Stimulated activated CD4-positive, alpha-beta T cell treated with anti-CD3 and anti-CD28 coated beads, TNF-alpha, amount 100 ng/mL, for 1 hour (primary cell): ENCODE measurements at places on chromosomes 1 and 21.

DNA sequence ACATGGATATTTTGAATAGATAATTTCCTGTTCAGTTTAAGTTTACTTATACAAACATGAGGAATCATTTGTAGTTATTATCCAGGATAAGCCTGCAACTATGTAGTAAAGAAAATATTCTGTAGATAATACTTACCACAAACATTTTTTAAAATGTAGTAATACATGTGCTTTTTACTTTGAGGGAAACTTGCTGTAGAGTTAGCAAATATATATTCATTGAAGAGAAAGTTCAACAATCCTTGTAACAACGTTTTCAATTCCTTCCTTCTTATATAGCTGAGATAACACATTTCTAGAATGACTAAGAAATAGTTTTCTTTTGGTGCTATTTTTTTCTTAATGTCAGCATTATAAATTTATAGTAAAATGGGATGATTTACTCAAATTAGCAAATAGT is 664.6 kb upstream of the ADAMTS5 start:
- DNase-seq = no peak

DNA sequence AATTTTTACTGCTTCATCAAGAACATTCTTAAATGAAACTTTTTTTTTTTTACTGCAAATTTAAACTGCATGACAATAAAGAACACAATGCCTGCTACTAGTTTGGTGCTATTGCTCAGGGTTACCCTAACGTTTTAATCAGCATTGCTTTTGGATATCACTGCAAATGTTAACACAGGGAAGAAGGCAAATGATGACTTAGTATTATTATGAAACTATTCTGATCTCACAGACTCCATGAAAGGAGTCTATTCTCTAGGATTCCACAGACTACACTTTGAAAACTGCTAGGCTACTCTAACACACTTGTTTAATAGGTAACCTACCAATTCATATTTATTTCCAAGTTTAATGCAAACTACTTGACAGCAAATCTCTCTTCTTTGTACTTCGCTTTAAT is 49.8 kb downstream of the GATAD2B start:
- no peak for DNase-seq

- DNase-seq = no peak
Measured at GRCh38 chr1:101632548-101633272, 364.0 kb downstream of the OLFM3 start.

DNA sequence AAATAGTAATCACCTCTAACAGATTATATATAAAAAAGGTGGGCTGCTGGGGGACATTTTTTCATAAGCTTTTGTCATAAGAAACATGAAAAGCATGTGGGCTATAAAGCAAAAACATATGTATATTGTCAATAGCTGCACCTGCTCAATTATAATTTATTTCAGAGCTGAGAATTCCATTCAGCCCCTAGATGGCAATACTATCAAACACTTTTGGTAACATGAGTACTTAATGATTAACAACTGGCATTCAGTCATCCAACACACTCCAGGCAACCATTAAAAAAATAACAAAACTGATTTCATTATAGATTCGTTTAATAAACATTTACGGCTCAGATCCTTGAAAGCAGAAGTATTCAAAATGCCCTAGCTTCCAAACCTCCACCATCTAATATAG is 115.1 kb downstream of the KCTD3 start:
- DNase-seq = no peak

DNA sequence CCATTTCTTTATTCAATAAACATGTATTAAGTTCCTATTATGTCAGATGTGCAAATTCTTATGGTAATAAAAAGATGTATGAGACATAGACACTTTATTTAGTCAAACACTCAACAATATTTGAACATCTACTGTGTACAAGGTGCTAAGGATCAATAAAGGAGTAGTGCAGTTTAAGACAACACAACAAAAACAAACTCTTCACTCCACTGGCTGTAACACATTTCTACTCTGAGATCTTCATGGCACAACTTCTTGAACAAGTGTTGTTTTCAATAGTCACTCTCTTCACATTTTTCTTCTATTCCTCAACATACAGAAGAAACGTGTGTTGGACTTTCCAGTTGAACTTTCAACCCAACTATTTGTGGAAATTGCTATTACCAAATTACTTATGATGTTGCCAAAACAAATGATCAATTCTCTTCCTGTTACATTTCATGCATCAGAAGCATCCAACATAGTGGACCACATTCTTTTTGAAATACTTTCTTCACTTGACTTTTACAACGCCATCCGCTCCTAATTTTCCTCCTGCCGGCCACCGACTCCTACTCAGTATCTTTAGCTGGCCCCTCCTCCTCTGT is 25.4 kb downstream of the HSD3B1 start:
- no peak for DNase-seq

- DNase-seq = no peak
Measured at GRCh38 chr1:193265716-193266115, 79.3 kb upstream of the B3GALT2 start.

DNA sequence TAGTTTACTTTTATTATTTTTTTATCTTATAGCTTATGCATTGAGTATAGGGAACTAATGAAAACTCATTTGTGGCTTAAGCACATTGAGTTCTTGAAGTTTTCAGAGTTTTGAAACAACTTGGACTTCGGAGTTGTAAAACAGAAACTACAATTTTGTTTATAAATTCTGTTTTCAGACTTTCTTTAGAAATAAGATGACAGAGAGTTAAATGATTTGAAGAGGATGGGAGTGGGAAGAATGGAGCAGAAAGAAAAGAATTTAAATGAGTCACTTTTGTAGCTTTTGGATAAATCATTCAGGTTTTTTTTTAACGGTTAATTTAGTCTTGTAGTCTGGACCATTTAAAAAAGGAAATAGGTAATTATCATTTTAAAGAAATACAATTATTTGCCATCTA is 32.3 kb downstream of the INKA2 start:
- DNase-seq = no peak
